ENCODE measurements at places on chromosomes 6 and 20.

DNA sequence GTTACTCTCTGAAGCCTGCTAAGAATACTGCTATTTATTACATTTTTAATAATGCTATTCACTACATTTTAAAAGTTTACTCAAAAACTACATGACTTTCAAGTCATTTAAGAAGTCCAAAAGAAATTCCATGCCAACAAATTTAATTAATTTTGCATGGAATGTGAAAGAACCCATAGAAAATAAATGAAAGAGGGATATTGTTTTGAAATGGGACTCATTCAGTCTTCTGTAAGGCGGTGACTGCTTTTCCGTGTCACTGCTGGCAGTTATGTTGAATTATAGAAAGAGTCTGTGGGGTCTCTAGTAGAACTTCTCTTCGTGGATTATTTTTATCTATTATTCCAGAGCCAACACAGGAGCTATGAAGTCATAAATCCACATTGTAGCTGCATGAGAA lies 211.2 kb downstream of the LAMA2 start:
- DNase-seq, result no peak

GRCh38 chr6:158044525-158044888 lies 62.8 kb downstream of the SYNJ2 start:
- no peak for DNase-seq

GRCh38 chr6:154258064-154258757 lies 98.4 kb downstream of the IPCEF1 start:
- DNase-seq, result no peak

DNA sequence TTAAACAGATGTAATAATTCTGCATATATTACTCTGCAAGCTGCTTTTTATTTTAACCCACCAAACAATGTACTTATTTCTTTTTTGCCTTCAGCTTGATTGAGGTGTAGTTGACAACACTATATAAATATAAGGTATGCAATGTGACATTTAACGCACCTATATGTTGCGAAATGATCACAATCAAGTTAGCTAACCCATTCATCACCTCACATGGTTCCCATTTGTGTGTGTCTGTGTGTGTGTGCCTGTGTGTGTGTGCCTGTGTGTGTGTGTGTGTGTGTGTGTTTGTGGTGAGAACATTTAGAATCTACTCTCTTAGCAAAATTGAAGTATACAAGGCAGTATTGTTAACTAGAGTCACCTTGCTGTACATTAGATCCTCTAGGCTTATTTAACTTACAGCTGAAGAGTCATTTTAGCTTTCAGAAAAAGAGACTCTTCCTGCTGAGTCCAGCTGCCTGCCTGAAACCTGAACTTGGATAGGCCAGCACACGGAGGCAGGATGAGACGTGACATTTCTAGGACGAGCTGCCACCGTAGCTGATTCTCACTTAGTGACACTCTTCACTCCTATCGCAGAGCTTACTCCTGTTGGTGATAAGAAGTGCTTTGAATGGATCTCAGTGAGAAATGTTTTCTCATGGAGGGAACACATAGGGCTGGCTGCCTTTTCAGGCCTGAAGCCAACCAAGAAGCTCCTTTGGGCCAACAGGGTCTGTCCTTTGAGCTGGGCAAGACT lies 126.5 kb upstream of the RIPOR2 start:
- no peak for DNase-seq

DNA sequence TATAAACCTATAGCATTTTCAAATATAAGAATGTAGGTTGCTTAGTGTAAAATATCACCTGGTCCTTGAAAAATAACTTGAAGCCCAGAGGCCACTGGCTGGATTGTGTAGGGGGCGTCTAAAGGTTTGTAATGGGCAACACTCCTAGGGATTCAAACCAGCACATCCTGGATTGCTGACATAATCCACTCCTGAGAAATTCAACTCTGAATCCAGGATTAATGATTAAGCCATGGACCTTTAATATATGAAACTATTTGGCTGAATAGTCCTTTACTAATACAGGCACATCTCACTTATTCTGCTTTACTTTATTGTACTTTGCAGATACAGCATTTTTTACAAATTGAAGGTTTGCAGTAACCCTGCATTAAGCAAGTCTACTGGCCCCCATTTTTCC lies 160.8 kb downstream of the UBE3D start:
- DNase-seq, result no peak

DNA sequence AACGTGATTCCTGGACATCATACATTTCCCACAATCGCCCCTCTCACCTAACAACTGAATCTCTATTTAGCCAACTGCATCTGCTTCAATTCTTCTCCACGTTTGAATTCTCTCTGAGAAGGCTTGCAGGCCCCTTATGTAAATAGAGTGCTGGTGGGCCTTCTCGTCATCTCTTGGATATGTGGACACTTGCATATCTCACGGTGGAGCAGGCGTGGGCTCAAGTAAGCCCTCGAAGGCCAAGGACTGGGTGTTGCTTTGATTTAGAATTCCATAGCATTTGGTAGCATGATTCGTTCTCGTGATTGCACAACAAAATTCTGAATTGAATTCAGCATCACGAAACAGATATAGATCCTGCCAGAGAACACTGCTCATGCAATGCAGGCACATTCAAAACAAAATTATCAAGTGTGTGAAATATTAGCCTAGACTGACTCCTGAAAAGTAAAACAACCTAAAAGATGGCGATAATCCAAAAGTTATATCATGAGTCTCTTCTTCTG lies 613.6 kb downstream of the TFAP2A start:
- no peak for DNase-seq

DNA sequence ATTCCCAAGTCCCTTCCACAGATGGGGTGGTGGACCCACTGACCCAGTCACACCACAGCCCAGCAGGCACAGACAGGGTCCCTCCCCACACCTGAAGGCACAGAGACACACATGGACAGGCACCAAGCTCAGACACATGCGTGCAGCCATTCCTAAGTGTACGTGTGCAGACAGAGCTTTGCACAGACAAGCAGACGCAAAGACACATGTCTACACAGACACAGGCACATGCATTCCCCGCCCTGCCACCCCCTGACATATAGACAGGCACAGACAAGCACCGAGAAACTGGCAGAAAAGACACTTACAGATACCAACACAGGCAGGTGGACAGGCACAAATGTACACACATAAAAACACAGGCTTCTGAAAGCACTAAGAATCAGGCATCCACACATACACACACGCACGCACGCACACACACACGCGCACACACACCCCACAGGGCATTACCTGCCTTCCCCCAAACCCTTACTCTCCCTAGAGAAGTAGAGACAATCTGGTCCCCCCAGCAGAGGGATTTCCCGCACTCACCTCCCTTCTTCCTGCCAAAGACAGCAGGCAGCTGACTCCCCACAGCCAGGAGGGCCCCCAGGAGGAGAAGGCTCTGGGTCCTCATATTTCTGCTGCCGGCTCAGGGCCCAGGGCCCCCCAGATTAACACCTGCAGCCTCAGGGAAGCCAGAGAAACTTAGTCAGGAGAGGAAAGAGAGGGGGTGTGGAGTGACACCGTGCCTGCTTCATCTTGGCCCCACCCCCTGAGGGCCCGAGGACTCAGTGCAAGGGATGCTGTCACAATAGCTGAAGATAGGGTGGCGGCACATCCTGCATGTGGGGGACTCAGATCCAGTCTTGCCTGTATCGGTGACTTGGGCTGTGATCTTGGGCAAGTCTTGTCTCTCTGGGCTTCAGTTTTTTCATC lies at the start of gene WFDC5:
TSS of gene WFDC5 (minus strand) at position 710 of the 921 bp plus-strand sequence. CDS start at position 619, 91 bp downstream.
- DNase-seq, result no peak

- peak; percentile 63 for DNase-seq
Measured at GRCh38 chr20:2693286-2694007, 867 bp downstream of the EBF4 start.

DNA sequence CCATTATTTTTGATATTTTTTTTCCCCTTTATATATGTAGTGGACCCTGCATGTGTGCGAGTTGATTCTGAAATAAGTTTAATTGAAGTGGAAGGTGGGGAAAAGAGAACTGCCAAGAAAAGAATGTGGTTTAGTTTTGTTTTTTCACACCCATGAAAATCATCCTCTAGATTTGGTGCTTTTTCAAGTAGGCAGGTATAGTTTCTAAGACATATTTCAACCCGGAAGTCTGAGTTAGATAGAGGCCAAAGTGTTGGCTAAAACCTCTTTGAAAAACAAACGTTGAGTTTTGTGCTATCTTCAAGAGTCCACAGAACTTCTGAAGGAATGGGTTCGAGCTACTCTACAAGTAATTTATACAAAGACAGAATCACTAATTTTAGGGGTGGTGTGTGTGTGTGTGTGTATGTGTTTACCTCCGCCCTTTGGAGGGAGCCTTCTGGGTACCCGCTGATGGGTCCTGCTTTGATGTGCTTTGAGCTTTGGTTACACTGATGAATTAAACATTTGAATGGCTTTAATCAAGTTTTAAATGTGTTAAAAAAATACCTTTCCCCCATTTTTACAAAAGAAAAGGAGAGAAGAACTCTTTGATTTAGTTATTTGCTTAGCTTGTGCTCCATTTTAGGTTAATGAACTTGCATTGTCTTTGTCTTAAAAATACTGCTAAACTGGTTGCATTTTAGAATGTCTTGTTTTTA lies 2.5 kb downstream of the RREB1 start:
- DNase-seq, result no peak

DNA sequence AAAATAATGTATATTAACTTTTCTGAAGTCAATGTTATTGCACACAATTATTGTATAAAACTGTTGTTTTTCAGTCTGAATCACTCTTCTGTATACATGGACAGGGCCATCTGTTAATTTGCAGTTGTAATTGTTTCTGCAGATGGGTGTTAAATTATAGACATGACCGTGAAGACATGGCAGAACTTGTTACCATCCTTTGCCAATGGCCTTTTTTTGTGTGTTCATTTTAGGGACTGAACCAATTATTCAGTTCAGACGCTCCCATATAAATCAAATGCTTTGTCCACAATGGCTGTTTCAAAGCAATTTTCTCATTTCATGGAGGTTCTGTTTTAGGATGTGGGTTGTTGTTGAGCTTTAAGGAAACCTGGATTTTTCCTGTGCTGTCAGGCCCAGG lies 533.7 kb downstream of the DOK5 start:
- no peak for DNase-seq

- no peak for DNase-seq
Measured at GRCh38 chr6:113508249-113508648, 348.9 kb upstream of the MARCKS start.

- no peak for DNase-seq
Measured at GRCh38 chr6:157412791-157413190, 31.8 kb downstream of the ZDHHC14 start.

GRCh38 chr6:38077488-38078030 lies 258.0 kb downstream of the ZFAND3 start:
- DNase-seq, result no peak

DNA sequence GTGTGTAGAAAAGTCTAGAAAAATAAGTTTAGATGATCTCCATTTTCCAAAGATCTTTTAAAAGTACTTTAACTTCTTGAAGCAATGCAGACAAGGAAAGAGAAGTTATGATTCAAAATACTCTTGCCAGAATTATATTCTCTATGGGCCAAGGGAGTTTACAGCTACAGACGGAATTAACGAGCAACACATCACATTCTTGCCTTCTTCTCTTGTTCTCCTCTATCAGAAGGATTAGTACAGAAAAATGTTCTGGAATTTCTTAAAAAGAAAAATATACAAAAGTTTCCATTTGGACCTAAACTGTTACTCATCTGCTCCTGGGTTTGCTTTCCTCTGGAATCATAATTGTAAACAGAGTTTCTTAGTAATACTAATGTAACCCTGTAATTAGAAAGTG lies 284.7 kb upstream of the HSF2 start:
- no peak for DNase-seq

- DNase-seq, result no peak
Measured at GRCh38 chr20:16553101-16553500, 20.1 kb downstream of the KIF16B start.

DNA sequence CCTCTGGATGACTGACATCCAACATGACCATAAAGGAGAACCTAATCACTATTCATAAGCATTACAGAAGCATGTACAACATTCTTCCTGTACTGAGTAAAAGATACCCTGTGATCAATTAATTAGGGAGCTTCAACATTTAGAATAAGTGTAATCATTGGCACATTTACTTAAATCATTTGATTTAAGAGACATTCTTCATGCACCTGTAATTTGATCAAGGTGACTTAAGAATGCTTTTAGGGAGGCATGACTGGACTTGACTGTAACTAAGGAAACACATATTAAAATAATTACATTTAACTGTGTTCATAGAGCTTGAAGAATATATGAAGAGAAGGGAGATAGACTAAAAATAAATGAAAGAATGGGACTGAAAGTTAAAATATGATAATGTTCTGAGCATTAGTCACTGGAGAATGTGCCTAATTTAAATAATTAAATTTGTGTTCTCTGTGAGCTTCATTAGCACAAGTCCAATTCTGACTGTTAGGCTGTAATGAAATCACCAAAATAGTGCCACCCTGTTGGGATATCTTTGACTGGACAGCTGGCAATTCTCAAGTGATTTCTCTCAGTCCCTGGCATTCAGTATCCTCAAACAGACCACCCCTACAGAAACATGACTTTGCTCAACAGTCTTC lies 295.5 kb upstream of the ADGRB3 start:
- DNase-seq, result no peak

GRCh38 chr20:10902576-10903282 lies 228.9 kb upstream of the JAG1 start:
- DNase-seq, result no peak

- DNase-seq, result no peak
Measured at GRCh38 chr6:3334555-3334954, 75.8 kb downstream of the PSMG4 start.

- no peak for DNase-seq
Measured at GRCh38 chr6:108689272-108690161, 128.8 kb downstream of the FOXO3 start.

GRCh38 chr20:17541996-17542395 lies 10.8 kb upstream of the BFSP1 start:
- no peak for DNase-seq

DNA sequence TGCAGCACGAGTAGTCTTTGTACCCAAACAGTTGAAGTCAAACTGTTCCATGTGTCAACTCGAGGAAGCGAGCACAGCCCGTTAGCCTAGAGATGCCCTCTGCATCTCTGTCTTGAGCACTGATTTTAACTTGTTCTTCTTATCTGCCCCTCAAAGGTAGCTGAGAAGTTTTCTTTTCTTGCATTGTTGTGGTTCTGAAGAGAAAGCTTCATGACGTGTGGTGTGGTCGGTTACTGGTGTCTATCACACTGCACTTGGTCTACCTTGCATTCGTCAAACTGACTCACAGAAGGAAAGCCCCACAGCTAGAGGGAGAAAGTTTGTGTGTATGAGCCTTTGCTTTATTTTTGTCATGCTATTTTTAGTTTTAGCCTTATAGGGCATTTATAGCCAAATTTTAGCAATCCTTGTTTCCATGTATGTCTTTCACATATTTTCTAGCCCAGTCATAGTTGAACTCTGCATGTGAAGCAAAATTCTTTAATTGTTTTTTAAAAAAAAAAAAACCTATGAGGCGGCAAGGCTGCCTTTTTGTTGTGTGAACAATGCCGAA lies 115.1 kb downstream of the JAG1 start:
- DNase-seq, result peak; percentile 46

- DNase-seq, result no peak
Measured at GRCh38 chr20:45998337-45998736, 10.4 kb upstream of the MMP9 start.

GRCh38 chr6:43129434-43130194 lies 41.5 kb upstream of the SRF start:
- DNase-seq, result no peak

- DNase-seq, result no peak
Measured at GRCh38 chr6:111789598-111789997, 83.7 kb downstream of the FYN start.

Data from stimulated activated CD4-positive, alpha-beta T cell treated with anti-CD3 and anti-CD28 coated beads, Interleukin-15, amount 100 ng/mL, for 24 hours (primary cell).